Thymus (tissue), 14 donors: ENCODE measurements at places on chromosomes 6 and 20.

DNA sequence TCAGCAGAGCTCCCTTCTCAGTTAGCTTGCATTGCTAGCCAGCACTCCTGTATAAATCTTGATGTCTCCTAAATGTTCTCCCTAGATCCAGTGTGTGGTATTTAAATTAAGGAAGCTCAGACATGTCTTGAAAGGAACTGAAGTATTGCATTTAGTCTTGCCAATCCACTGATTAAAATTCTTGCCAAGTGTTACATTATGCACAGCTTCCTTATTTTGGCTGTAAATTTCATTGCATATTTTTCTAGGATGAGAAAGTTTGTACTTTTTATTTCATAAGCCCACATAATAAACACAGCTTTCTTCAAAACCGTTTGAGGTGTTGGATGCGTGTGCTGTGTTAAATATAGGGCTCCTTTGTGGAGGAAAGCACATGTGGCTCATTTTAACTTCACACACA is 329.8 kb upstream of the FLRT3 start:
- DNase-seq = no peak

GRCh38 chr6:168033791-168034190 is 36.3 kb downstream of the KIF25 start:
- DNase-seq = no peak

- no peak for DNase-seq
Observed at GRCh38 chr20:44571362-44571988, 10.9 kb upstream of the PKIG start.

DNA sequence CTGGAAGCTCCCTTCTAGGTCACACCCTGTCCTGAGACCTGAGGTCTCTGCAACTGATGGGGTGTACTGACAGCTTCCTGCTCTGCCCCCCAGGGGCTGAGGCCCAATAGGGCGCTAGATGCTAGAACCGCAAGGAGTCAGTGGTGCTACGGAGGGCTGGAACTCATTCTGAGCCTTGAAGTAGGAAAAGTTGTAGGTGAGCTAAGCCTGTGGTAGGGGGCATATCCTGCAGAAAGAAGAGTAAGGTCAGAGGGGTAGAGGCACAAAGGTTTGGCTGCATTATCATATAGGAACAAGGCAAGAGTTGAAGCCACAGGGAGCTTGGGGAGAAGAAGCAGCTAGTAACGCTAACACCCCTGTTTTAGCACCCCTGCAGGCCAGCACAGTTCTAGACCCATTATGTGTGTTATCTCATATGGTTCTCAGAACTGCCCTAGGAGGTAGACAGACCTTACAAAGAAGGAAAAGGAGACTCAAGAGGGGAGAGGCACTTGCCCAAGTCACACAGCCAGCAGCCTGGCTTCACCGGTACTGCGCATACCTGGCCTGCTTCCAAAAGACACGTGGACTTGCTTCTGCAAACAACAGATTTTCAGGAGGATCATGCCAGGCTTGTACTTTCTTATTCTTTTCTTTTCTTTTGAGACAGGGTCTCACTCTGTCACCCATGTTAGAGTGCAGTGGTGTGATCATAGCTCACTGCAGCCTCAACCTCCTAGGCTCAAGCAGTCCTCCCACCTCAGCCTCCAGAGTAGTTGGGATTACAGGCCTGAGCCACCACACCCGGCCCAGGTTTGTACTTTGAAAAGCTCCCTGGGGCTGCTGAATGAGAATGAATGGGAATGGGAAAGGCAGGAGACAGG is 156.1 kb downstream of the MRPL14 start:
- DNase-seq = no peak

DNA sequence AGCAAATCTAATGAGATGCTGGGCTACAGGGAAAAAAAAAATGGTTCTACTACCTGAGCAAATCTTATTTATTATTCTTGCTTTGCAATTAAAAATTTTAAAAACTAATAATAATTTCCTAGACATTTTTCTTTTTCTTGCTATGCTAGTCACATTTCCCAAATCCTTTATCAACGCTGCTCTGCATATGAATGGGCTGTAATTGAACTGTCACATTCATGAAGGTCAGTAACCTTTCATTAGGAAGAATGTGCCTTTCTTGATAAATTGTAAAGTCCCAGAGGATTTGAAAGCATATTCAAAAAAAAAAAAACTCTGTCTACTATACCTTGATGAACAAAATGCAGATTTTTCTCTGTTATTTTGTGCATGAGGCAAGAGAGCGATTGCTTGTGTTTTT is 538.7 kb upstream of the ID4 start:
- DNase-seq = no peak

DNA sequence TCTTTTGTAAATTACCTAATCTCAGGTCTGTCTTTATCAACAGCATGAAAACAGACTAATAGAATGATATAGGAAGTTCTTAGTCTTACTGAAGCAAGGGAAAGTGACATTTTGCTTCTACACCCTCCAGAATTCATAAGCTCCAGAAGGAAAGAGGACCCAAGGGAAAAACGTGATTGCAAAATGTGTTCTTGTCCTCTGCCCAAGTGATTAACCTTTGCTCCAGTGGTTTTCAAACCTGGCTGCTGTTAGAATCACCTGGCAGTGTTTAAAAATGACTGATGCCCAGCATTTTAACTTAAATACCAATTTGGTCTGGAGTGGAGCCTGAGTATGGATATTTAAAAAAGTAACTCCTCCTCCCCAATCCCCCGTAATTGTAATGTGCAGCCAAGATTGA is 191.4 kb downstream of the SLC16A10 start:
- no peak for DNase-seq

GRCh38 chr6:131948692-131949619 is 2.2 kb downstream of the CCN2 start:
- DNase-seq = no peak

- peak; percentile 77 for DNase-seq
Observed at GRCh38 chr6:36962874-36963273, 8.3 kb downstream of the PI16 start.

GRCh38 chr6:33091957-33092356 is 16.2 kb downstream of the HLA-DPB1 start:
- DNase-seq = peak; percentile 32

DNA sequence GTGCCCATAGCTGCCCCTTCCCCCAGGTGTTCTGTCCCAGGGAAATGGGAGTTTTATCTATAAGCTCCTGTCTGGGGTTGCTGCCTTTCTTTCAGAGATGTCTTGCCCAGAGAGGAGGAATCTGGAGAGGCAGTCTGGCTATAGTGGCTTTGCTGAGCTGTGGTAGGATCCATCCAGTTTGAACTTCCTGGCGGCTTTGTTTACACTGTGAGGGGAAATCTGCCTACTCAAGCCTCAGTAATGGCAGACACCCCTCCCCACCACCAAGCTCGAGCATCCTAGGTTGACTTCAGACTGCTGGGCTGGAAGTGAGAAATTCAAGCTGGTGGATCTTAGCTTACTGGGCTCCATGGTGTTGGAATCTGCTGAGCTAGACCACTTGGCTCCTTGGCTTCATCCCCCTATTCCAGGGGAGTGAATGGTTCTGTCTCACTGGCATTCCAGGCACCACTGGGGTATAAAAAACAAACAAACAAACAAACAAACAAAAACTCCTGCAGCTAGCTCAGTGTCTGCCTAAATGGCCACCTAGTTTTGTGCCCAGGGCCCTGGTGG is 24.0 kb downstream of the TNFAIP3 start:
- DNase-seq = no peak

- DNase-seq = no peak
Observed at GRCh38 chr6:137851669-137852068, 15.4 kb upstream of the TNFAIP3 start.

GRCh38 chr20:8018958-8019245 is 659 bp downstream of the TMX4 start:
- peak; percentile 69 for DNase-seq

DNA sequence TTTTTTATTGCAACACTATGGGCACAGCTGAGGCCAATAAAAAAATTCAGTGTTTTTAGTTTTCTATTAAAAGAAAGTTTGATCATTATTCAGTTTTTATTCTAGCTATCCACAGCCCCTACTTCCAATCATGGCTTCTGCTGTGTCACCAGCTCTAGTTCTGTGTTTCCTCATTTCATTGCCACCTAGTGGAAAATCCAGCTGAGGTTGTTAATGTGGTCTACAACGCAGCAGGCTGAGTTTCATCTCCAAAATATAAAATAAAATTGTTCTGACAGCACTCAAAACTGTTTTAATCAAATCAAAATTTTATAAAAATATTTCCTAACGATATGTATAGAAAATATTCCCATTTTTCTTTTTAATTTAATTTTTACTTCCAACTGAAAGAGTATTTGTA is 13.6 kb downstream of the COL9A1 start:
- DNase-seq = no peak

- no peak for DNase-seq
Observed at GRCh38 chr20:52683761-52684160, 288.4 kb upstream of the TSHZ2 start.

DNA sequence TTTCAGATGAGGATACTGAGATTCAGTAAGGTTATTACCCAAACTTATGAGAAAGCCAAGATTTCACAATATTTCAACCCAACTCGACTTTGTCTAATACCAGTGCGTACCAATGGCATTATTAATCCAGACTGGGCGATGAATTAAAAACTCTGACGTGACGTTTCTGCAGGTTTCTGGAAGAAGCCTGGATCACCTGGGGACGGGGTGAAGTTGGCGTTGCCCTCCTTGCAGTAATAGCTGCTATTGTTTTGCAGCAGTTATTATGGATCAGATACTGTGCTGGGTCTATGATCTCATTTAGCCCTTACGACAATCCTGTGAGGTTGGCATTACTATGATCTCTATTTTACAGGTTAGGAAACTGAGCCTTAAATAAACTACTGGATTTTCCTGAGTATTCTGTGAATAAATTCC is 569 bp upstream of the CDC5L start:
- no peak for DNase-seq

GRCh38 chr6:73817253-73817652 is 121.2 kb downstream of the CD109 start:
- no peak for DNase-seq

DNA sequence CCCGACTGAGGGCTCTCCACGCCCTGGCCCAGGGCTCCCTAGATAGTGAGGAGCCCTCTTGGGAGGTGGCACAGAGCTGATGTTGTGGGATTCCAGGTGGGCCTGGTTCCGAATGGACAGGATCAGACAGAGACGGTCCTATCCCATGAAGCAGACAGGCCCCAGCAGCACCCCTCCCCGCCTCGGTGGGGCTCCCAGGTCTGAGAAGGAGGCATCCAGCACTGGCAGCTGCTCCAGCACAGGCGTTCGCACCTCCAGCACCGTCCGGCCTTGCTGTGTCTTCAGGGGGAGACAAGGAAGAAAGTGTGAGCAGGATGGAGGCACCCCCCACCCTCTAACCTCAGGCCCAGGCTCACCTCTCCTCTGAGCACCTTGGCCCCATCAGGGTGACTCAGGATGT is 28.7 kb downstream of the COL11A2 start:
- no peak for DNase-seq

DNA sequence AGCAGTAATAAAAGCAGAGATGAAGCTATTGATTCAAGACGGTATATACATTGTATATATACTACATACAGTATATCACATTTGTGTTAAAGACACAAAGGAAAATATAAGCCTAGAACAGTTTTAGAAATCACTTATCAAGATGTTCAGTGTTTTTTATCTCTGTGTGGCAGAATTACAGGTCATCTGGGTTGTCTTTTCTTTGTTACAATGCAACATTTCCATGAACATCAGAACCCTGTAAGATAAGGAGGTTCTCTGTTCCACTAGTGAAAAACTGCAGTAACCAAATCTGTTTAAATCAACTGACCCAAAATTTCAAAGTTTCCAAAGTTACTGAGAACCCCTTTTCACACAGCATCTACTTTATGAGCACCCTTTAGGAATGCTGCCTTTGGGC is 42.2 kb downstream of the B4GALT5 start:
- DNase-seq = no peak

- no peak for DNase-seq
Observed at GRCh38 chr6:45423111-45423823, 45.5 kb upstream of the SUPT3H start.

GRCh38 chr6:7311917-7312615 is 933 bp downstream of the SSR1 start:
- DNase-seq = no peak

DNA sequence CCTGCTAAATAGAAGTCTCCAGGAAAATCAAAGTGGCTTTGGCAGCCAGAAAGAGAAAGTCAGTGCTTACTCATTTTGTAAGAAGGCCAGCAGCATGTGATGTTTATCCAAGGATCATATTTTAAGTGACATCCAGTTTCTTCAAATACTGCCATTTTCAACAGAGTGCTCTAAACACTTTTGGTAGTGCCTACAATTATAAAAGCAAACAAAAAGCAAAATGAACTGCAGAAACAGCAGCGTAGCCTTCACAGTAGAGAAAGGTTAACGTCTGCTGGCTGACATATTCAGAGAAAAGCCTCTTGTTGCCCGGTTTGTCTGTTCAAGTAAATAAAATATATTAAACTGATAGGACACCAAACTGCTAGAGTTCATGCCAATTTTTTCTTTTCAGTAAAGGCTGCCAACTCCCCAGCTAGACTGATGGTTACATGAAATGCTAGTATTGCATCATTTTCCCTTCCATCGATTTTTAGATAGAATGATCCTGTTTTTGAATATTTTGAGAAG is 705.7 kb upstream of the SLC35B3 start:
- no peak for DNase-seq

- DNase-seq = no peak
Observed at GRCh38 chr6:108839083-108839642, 9.1 kb upstream of the ARMC2 start.

DNA sequence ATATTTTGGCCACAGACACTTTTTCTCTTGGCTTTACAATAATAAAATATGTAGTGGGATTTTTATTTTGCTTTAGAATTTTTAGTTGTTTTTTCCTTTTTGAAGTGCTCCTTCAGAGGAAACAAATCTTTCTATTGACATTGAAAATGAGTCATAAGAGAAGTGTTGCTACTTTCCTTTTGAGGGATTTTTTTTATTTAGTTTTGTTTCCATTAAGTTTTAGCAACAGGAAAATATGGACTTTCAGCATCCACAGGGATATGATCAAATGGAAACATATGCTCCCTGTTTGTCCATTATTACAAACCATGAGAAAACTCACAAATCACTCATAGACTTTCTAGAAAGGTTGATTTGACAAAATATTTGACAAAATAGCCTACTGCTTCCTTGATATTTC is 65.3 kb upstream of the BMP2 start:
- no peak for DNase-seq

- DNase-seq = no peak
Observed at GRCh38 chr6:159642481-159642880, 50.6 kb downstream of the SOD2 start.

GRCh38 chr6:150756173-150756572 is 109.3 kb upstream of the MTHFD1L start:
- DNase-seq = no peak

- DNase-seq = no peak
Observed at GRCh38 chr6:161596807-161597520, 323.1 kb upstream of the AGPAT4 start.
